Amniotic epithelial cell (primary cell): ENCODE measurements at places on chromosomes 7 and 10.

DNA sequence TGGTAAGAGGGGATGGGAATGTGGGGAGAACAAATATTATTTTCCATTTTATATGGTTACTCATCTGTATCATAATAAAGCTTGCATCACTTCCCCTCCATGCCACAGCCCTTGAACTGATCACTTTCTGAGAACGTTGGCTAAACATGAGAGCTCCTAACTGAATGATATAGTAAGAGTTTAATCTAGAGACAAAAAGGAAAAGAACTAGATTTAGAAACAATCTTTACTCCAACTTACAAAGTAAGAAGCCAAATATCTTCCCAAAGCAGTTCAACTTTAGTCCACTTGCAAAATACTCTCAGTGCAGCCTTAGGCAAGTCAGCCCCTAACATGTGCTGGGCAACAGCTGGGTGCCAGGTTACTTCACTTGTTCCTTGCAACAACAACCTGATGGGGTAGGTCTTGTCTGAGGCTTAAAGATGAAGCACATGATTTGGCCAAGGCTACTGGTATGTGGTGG is 20.3 kb downstream of the SMURF1 start:
- DNase-seq: peak; percentile 35

- no peak for DNase-seq
Measured at GRCh38 chr10:131843881-131844284, 56.9 kb upstream of the PPP2R2D start.

DNA sequence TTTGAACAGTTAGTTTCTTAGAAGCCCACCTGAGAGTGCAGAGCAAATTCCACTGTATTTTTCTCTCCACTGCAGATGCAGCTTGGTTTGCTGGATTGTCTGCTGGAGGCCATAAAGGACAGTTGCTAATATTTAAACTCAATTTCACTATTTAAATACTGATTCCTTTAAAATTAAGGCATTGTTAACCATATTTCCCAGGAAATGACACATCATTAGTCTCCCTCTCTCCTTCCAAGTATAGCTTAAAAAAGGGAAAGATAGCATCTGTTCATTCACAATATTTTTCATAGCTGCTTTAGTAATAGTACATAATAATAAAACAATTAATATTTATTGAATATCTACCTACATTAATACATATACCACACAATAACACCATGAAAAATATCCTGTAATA is 252.9 kb downstream of the HGF start:
- no peak for DNase-seq

DNA sequence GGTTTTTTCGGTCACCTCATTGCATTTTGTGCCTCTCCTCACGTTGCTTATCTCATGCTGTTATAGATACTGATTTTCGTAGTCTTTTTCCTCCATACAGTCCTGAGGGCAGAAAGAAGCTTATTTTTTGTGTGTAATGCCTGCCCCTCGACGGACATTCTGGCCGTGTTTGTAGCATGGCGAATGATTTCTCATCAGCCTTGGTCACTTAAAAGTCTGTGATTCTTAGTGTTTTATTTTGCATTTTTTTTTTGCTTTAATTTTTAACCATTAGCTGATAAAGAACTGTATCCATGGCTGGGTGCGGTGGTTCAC is 469 bp upstream of the NOC3L start:
- DNase-seq: no peak

DNA sequence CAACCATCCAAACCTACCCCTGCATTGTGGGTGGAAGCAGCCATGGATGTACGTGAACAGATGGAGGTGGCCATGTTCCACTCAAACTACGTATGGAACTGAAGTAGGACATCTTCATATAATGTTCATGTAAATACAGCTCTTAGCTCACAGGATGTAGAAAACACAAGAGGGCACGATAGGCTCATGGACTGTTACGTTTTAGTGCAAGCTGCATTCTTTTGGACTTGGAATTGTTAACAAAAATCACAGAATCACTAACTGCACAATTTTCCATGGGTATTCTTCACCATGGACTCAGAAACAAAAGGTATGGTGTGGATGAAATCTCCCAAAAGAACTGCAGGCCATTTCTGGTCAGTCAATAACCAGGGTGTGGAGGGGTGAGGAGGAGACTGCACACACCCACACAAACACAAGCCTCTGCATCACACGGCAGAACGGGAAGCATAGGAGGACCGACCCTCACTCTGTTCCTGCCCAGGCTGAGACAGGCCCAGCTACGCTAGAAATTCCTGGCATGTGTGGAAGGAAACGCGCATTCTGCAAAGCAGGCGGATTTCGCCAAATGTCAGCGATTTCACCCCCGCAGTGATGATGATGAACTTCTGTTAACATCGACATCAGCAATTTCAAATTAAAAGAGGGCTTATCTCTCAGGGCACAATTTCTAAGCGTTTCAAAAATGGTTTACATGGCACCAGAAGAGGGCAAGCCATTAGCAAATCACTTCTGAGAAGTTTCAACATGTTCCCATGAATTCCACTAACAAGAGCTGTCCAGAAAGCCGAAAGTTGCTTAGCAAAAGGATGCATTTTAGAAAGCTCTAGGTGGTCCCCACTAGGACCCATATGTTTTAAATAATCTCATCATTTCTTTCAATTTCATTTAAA is 149.0 kb downstream of the TNS3 start:
- no peak for DNase-seq

DNA sequence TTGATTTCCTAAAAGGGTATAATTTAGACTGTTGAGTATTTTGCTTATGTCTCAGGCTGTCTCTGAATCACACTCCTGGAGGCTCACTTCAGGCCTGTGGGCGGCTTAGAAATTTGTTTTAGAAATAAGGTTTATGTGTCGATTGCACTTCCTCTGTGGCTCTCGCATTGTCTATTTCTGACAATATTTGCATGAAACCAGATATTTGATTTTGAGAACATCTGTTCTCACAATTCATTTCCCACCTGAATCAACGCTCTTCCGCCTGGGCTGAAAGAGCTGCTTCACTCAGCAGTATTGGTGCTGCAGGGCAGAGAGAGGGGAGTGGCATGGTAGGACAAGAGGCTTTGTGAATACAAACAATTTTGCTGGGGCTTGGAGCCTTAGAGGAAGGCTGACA is 262.0 kb downstream of the ADRA2A start:
- no peak for DNase-seq

- DNase-seq: no peak
Measured at GRCh38 chr7:146378196-146378595, 261.6 kb downstream of the CNTNAP2 start.

GRCh38 chr7:38241071-38241470 is 32.4 kb downstream of the TARP start:
- no peak for DNase-seq

- no peak for DNase-seq
Measured at GRCh38 chr7:156602283-156602682, 38.3 kb upstream of the RNF32 start.

DNA sequence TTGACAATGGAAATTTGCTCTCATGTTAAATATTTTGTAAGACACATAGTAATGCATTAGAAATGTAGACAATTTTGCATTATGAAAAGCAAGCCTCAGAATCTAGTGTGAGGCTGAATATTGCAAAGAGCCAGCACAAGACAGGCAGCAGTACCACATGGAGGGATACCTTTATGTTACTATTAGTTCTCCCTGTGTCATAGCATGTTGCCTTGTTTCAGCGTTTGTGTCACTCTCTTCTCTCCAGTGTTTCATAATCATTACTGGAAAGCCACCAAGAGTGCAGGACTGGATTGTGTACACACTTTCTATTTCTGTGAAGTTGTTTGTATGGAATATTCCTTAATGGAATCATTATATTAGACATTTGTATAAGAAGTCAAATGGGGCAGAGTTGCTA is 8.5 kb downstream of the AHR start:
- DNase-seq: no peak

DNA sequence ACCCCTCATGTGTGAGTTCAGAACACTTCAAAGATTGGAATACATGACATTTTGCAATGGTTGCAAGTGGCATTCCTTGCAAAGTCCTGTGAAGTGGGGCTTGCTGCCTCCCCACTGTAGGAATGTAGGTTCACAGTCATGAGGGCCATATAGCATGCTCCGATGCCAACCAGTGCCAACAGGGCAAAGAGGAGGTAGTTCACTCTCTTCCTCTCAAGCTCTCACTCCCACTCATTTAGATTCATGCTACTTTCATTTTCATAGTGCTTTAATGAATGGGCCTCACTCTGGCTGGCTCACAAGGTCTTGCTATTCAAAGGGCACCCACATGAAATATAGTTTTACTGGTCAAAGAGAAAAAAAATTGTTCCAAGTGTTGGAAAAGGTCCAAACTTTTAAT is 169.9 kb upstream of the AOAH start:
- DNase-seq: no peak

DNA sequence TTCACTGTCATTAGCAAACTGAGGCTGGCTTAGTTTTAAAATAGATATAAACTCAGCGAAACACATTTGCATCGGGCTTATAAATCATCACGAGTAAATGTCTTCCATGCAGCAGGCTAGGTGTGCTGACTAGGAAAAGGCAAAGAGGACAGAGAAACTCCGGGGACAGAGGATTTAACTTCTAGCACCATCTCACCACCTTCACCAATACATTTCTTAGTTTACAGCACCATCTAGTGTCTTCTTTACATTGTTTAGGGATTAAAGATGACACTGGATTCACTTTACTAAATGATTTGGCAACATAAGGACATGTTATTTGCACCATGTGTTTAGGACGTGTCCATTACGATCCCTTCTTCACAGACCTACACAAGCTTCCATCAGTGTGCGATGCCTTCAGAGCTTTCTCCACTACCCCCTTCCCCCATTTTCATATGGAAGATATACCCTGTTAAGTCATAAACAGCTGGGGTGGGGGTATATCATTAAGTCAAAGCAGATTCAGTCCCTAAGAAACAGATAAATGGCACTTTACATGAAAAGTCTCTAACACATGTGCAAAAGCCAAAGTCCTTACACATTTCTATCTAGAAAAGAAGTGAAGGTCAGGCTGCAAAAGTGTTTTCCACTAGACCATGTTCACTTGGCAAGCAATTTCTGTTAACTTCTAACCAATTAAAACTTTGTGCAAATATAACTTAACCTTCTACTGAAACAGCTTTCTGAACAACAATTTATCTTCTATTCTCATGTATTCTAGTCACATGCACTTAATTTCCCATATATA is 103.3 kb downstream of the GRB10 start:
- peak; percentile 42 for DNase-seq

DNA sequence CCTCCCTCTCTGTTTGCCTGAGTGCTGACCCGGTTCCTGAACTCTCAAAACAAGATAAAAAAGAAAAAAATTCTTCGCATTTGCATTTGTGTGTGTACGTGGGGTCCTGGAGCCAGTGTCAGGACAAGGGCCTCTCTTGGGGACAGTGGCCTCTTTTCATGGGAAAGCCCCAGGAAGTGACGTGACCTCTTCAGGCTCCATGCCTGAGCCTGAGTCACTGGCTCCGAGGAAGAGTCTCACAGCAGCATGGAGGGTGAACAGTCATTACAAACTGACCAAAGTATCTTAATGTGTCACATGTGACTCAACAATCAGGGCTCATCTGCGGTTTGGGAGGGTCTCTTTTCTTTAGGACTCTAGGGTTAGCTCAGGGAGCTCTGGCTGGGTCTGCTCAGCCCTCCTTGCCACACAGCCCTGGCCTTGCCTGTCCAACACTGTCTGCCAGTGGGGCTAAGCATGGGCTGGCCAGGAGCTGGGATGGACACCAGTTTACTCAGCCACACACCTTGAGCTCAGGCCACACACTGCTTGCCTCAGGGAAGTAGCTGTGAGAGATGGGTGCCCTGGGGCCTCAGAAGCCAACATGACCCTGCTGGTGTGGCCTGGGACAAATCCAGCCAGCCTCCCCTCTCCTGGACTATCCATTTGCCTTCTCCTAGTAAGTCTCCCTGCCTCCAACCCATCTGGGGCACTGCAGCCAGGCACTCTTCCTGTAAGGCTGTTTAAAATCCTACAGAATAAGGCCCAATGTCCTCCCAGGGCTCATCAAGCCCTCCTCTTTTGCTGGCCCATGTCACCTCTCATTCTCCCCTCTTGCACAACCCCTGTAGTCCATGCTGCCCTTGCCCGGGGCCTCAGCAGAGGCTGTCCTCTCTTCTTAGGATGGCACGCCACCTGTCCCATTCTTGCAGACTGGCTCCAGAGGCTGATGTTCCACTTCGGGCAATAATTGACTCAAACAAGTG is 10.5 kb downstream of the TMEM273 start:
- DNase-seq: peak; percentile 57

- peak; percentile 44 for DNase-seq
Measured at GRCh38 chr7:17598846-17599245, 300.4 kb downstream of the AHR start.

DNA sequence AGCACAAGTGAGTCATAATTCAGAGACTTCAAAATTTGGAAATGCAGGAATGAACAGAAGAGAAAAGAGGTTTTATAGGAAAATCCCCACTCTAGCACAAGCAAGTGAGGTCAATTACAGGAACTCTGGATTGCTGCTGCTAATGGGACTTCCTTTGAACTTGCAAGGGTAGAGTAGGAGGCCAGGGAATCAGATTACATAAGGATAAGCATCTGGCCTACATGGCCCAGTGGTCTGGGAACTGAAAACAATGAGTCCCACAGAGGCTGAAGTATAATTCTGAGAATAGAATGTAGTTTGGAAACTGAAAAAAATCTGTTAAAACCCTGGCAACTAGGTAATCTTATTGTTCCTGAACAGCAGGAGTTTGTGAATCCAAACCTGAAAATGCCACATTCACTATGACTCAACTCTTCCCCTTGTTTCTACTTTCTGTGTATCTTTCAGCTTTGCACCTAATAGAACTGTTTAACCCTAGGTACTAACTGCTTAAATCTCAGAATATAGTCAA is 66.5 kb downstream of the CTNNA3 start:
- DNase-seq: no peak

DNA sequence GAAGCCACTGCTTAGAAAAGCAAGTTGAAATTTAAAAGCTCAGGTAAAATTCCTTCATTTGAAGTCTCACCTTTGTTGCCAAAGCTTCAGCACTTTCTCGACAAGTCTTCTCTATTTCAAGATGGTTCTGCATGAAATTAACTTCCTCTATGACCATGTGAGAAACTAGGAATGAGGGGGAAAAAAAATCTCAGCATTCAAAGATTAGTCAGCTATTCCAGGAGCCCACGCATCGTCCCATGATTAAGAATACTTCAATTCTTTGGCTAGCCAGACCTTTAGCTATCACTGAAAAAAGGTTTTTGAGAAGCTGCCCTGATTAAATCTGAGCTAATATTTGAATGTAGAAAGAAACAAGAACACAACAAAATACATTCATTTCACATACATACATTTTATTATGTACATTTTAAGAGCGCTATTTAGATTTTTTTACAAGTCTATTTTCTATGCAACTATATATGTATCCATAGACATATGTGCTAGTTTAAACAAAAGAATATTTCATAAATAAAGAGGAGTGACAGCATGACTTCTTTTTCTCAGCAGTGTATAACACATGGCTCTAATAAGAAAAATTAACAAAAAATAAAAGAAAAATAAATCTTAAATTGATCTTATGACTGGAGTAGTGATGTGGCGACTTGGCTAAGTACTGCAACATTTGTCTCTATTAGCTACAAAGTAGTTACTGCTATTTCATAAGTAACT is 44.8 kb downstream of the SHTN1 start:
- no peak for DNase-seq

- DNase-seq: no peak
Measured at GRCh38 chr10:60916025-60916424, 28.0 kb downstream of the RHOBTB1 start.
